ENCODE measurements at places on chromosomes 11 and 22.

DNA sequence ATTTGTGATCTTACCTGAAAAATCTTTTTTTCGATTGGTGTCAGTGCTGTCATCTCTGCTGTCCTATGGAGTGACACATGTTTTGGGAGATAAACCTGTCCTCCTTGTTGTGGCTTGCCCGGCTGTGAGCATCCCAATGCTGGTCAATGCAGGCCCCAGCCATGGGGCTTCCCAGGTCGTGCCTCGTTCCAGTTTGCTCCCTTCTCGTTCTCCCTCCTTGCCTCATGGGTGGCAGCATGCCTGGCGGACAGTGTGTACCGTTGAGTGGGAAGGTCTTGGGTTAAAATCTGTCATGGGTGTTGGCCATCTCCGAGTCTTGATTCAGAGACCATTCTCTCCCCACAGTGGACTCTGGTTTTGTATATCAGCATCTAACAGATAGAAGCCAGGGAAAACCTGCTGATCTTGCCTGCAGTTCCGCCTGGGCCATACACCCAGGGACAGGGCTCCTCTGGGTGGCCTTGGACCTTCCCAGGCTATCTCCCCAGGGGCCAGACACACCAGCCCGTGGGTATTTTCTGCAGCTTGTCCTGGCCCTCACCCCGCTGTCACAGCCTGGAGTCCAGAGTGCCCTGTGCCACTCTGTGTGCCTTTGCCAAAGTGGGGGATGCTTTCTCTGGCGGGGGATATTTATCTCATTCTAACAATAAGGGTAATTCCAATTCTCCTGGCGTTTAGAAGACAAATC, 208.1 kb downstream of the TBC1D22A start:
- DNase-seq, result no peak

GRCh38 chr11:111776398-111777093, 10.4 kb upstream of the PPP2R1B start:
- no peak for DNase-seq

DNA sequence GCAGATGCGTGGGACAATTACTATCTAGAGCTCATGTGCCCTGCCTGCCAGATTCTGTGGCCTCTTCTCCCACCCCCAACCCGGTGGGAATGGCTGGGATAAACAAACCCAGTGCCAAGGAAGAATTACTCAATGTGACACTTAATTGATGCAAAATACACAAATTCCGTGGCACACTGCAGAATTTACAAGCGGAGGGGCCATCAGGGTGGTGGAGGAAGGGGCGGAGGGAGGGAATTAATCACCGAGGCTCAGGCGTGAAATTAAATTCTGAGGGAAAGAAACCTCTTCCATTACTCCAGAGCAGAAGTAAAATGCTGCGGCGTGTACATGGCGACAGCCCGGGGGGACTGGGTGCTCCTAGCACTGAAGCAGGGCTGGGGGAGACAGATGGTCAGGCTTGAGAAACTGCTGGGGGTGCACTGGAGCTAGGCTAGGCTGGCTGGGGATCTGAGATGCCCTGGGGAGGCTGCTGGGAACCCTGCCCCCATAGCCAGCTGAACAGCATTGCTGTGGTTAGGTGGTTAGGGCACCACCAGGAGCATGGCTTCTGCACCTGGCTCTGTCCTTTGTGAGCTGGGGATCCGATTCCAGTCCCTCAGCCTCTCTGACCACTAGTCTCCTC, 200.6 kb downstream of the CEP164 start:
- DNase-seq, result no peak

DNA sequence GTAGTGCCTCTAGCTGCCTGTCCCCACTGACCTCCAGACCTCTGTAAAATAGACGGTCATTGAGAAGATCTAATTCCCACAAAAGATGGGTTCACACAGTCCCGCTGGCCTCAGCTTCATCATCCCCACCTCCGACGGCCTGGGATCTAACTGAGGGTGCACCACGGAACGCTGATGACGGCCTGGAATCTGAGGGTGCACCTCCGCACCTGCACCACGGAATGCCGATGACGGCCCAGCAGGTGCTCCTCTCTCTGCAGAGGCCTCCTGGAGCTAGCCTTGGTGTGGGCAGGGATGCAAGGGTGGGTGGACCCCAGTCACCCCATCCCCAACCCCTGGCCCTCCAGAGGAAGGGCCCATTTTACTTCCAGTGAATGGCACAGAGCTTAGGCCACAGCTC, 77.3 kb downstream of the PHF21B start:
- no peak for DNase-seq

DNA sequence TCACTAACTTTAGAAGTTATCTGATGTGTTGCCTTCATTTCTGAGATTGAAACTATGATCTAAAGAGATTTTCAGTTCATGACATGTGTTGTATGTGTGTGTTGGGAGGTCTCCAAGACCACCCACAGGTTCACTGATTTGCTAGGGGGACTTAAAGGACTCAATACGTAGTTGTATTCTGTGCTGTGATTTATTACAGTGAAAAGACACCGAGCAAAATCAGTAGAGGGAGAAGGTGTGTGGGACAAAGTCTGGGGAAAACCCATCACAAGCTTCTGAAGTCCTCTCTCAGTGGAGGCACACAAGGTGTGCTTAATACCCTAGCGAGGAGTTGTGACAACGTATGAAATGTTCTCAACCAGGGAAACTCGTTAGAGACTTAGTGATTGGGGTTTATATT, 35.6 kb downstream of the RNF169 start:
- DNase-seq, result no peak

DNA sequence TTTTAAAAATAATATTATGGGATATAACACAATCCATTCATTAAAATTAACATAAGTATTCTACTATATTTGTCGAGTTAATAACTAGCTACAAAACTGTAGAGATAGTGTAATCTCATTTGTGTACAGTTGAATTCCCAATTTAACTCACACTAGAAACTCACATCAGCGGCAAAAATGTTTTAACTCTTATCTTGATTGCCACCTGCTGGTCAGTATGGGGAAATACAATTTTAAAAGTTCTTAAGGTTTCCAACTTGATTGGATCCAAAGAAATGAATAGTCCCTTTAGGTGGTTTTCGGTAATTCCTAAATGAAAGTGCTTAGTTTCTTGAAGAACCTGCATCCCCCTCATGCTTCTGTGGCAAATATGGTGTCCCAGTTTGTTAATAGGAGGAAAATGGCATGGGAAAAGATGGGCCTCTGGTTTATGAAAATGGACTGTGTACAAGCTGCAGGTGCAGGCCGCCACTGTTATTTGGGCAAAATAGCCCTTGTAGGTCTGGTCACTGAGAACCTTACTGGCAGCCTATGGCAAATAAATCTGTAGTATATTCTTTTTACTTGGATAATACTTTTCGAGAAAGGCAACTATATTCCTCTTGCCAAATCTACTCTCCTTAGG, 33.7 kb upstream of the SLC17A6 start:
- DNase-seq, result no peak

- no peak for DNase-seq
Observed at GRCh38 chr11:13289081-13289480, 11.5 kb downstream of the BMAL1 start.

DNA sequence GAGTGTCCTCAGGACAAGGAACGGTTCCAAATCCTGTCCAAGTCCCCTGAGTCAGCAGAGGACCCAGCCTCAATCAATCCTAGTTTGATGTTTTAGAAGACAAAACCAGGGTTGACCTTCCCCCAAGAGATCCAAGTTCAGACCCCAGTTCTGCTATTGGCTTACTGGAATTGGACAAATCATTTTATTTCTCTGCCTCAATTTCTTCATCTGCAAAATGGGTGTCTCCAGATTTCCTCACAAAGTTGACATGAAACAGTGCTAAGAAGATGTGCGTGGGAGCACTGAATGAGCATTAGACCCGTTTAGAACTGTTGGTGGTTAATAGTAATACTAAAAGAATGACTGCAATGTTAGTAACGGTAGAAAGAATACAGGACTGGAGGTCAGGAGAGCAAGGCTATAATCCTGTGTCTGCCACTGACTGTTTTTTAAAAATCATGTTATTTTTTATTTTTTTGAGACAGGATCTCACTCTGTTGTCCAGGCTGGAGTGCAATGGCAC, 32.8 kb upstream of the SCUBE1 start:
- no peak for DNase-seq

- no peak for DNase-seq
Observed at GRCh38 chr22:25875461-25875860, 133.5 kb downstream of the MYO18B start.

- no peak for DNase-seq
Observed at GRCh38 chr11:86508604-86509587, 134.2 kb downstream of the CCDC81 start.

DNA sequence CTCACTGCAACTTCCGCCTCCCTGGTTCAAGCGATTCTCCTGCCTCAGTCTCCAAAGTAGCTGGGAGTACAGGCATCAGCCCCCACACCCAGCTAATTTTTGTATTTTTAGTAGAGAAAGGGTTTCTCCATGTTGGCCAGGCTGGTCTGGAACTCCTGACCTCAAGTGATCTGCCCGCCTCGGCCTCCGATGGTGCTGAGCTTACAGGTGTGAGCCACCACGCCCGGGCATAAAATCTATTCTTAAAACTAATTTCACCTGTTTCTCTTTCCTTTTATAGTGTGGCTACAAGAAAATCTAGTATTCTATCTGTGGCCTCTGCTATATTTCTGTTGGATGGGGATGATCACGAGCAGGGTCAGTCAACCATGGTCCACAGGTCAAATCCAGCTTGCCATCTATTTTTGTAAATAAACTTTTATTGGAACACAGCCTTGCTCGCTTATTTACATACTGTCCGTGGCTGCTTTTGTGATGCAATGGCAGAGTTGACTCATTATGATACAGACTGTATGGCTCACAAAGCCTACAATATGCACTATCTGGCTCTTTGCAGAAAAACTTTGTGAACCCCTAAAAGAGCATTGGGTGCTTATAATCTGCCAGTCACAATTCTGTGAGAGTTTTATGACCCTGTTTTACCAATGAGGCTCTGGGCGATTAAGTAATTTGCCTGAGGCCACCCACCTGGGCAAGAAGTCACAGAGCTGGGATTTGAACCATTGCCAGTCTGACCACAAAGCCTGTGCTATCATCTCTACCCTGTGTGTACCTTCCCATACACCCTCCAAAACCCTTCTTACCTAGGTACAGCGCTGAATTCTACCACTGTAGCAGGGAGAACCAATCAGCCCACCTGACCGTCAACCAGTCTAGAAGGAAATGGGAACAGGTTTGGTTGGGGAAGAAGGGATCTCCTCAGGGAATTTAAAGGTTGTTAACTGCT, 28.3 kb downstream of the SLC1A2 start:
- DNase-seq, result no peak
